ENCODE measurements at places on chromosomes 3 and 15.
A peak's percentile ranks its signal among the peaks of the same experiment; 100 is the strongest.

- no peak for DNase-seq
These were observed 23.7 kb upstream of the FURIN start for GRCh38 chr15:90844696-90845095.

DNA sequence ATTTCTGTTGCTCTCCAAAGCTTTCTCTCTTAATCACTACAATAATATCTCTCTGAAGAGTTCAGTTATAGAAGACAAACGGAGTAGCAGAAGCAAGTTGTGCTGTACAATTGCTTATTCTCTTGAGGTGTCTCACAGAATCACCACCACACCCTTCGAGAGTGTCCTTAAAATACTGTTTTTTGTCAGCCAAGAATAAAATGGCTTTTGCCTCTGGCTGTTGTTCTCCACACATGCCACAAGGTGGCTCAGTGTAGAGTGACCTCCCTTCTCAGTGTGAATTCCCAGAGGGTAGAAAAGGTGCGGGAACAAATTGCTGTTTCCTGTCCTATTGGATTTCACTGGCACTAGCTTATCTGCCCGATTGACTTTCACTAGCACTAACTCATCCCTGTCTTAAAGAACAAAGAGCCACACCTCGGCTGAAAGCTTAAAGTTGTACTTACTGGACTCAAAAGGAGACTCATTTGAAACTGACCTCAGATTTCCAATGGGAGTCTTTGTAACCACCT, 134.2 kb upstream of the SATB1 start:
- no peak for DNase-seq

- DNase-seq, result no peak
These were observed 50.8 kb upstream of the PSMD6 start for GRCh38 chr3:64074060-64074459.

GRCh38 chr3:56484122-56484521, 15.9 kb upstream of the ERC2 start:
- no peak for DNase-seq

DNA sequence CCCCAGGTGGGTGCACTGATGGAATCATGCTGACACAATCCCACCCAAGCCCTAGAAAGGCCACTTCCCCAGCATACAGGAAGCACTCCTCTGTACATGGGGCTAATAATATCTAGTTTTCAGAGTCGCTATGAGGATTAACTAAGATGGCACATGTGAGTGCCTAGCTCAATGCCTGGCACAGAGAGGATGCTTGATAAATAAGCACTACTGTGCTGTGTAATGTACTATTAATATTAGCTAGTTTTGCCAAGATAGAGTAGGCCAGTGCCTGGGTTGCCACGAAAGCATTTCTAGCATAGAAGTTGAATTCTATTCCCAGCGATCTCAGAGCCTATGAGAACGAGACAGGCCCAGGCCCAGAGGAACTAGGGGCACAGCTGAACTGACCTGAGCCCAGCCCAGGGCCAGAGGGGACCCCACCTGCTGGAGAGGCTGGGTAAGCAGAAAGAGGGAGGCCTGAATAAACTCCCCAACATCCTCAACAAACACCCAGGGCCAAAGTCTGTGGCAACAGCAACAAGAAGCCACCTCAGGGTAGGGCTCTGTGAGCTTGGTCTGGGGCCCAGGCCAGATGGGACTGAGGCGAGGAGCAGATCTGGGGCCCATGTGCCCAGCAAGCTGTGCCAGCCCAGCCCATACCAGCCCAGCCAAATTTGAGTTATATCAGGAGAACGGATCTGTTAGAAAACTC, 7.6 kb upstream of the SEMA7A start:
- no peak for DNase-seq

- no peak for DNase-seq
These were observed 10.9 kb upstream of the SEC61A1 start for GRCh38 chr3:128041344-128041743.

- no peak for DNase-seq
These were observed 9.8 kb upstream of the ZNF710 start for GRCh38 chr15:89991312-89991711.

- DNase-seq, result no peak
These were observed 3.5 kb upstream of the SPTBN5 start for GRCh38 chr15:41897363-41897799.

- no peak for DNase-seq
These were observed 171.1 kb upstream of the STT3B start for GRCh38 chr3:31361371-31362273.

DNA sequence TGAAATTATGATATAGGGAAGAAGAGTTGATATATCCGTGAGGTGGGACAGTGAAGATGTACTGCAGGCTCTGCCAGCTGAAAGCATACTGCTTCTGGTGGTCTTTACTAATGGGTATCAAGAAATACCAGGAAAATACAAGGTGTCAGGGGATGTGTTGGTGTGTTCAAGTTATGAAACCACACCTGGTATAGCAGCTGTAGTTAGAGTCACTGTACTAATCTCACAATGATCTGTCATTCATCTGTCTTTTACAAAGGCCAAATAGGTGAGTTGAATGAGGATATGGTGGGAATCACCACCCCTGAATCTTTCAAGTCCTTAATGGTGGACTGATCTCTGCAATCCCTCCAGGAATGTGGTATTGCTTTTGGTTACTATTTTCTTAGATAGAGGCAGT, 152.7 kb downstream of the NFKBIZ start:
- DNase-seq, result no peak

- no peak for DNase-seq
These were observed 67.3 kb downstream of the DNAJB8 start for GRCh38 chr3:128399221-128399915.

GRCh38 chr3:184611607-184612281, 50.2 kb downstream of the EPHB3 start:
- DNase-seq, result no peak

- no peak for DNase-seq
These were observed 1.4 kb downstream of the CCR5AS start for GRCh38 chr3:46405301-46406019.

- DNase-seq, result no peak
These were observed 105.9 kb downstream of the OTOL1 start for GRCh38 chr3:161602475-161602874.

GRCh38 chr15:70169147-70169546, 71.4 kb upstream of the TLE3 start:
- no peak for DNase-seq

GRCh38 chr3:86794361-86795065, 196.4 kb downstream of the VGLL3 start:
- DNase-seq, result no peak

GRCh38 chr3:79651536-79652065, 116.2 kb downstream of the ROBO1 start:
- DNase-seq, result no peak

GRCh38 chr3:46433841-46434240, 26.8 kb downstream of the CCRL2 start:
- DNase-seq, result no peak

DNA sequence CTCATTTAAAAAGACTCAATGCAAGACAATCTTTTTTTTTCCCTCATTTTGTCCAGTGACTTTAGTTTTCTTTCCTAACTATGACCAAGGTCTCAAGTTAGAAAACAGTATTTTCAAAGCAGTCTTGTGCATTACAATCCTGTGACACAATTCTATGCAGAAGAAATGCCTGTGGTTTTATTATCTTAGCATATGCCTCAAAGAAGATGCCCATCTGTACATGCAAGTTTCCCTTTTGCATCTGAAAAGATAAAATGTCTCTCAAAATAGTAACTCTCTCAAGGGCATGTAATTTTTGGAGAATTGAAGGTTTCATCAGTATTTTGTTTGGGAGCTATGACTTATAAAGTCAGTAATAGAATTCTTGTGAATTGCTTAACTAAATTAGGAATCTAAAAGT, 292.0 kb upstream of the SUCLG2 start:
- DNase-seq, result no peak

GRCh38 chr3:72123908-72124441, 339.0 kb upstream of the PROK2 start:
- no peak for DNase-seq

- no peak for DNase-seq
These were observed 4.0 kb downstream of the TM4SF1 start for GRCh38 chr3:149373235-149374125.

DNA sequence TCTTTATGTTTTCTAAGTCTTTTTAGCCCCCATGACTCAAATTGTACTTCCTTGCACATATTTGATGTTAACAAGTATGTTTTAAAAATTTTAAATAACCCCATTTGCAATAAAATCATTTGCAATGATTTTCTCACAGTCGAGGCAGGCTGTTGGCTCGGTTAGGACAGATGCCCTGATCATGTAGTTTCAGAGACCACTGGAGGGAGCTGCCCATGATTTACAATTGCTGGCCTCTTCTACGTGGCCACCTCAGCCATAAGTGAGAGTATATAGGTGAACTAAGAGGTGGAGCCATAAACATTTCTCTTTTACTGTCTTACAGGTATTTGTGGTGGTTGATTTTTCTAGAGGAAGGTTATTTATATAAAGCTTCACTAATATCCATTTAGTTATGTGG, 1.7 kb downstream of the DTWD1 start:
- DNase-seq, result no peak

GRCh38 chr3:55246033-55246432, 241.1 kb downstream of the WNT5A start:
- DNase-seq, result no peak

DNA sequence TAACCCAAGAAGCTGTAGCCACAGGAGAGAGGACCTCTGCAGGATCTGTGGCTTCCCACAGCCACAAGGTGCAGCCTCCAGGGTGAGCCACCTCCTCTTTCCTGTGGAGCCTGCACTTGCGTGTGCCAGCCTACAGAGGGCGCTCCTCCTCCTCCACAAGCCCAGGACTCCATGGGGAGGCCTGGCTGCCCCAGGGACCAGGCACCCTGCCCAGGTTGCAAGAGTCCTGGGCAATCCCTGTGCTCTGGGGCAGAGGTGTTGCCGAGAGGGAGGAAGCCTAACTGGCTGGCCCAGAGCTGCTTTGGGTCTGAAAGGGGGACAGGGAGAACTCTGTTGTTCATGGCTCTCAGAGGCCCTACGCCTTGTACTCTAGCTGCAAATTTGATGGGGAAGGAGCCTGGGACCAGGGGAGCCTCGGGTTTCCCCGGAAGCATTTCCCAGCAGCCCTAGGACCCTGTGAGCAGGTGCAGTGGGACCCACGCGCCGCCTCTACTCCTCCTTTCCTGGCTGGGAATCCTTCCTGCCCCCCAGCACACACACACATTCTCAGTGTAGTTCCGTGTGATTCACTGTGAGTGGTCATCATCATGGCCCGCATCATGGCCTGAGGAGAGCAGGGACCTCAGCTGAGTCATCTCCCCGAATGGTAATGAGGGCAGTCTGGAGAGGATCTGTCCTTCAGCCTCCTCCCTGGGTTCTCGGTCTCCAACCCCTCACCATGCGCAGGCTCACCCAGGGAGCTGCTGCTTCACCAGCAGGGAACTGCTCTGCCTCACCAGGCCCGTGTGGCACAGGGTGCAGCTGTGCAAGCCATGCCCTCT, 24.3 kb downstream of the TBC1D21 start:
- DNase-seq, result peak; percentile 85

- no peak for DNase-seq
These were observed 338.7 kb upstream of the IL12A start for GRCh38 chr3:159649951-159650350.

GRCh38 chr3:69767571-69767970, 28.3 kb downstream of the MITF start:
- no peak for DNase-seq

GRCh38 chr3:151431940-151432339, 28.9 kb downstream of the IGSF10 start:
- no peak for DNase-seq

- no peak for DNase-seq
These were observed 8.5 kb upstream of the ILDR1 start for GRCh38 chr3:122030381-122031122.

GRCh38 chr15:70720228-70721016, 42.9 kb downstream of the UACA start:
- no peak for DNase-seq

DNA sequence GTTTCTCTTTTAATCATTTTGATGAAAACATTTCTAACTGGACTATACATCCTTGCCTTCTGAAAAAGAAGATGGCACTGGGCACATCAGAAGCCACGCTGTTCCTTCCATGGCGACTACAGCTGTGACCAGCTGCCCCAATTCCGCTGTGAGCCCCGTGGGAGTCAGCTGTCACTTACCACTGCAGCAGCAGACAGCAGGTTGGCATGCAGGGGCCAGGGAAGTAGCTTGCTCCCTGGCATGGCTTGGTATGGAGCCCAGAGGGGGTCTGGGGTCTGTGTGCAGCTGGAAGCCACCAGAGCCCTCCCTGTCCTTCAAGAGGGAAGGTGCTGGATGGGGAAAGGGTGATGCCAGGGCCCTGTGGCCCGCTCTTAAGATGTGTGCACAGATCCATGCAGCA, 4.5 kb upstream of the ZXDC start:
- DNase-seq, result no peak

DNA sequence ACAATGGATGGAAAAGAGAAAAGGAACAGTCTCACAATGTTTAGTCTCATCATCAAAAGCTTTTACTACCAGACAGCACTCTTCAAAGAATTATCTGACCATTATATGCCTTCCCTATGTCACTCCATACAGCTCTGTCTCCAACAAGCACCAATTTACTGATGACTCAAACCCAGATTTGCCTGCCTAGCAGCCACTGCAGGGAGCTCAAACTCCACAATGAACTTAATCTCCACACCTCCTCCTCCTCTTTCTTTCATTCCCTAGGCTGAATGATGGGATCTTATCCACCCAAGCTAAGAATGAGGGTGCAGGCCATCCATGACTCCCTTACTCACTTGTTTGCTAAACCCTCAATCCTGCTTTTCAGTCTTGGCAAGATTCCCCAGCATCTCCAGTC, 45.5 kb downstream of the NBEAL2 start:
- DNase-seq, result no peak

DNA sequence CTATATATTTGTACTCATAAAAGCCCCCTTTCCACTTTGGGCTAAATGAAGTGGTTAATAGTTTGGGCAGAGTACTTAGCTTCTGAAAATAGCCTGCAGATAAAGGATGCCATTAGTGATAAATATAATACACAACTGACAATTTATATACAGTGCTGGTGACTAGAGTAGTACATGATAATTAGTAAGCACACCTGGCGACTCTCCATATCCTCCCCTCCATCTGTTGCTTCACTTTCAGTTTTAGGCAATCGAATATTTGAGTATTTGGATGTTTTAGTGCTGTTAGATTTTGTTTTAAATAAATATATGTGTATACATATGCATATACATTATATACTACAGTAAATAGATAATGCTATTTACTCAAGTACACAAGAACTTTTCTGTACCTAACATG, 35.9 kb upstream of the CHMP2B start:
- DNase-seq, result no peak

- DNase-seq, result no peak
These were observed 93.2 kb downstream of the TP63 start for GRCh38 chr3:189724356-189724755.
